ENCODE measurements at places on chromosomes 7 and 10.

DNA sequence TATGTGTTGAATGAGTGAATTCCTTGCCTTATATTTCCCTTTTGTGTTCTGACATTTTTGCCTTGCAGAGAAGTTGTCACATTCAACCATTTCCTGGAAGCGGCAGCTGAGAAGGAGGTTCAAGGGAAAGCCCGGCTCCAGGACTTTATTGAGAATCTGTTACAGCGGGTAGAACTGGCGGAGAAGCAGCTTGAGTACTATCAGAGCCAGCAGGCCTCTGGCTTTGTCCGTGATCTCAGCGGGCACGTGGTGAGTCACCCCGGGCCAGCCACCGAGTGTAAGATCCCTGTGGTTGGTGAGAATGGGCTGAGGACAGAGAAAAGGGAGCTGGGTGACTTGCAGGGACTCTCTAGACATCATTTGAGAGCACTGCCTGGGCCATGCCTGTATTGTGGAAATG is 14.2 kb downstream of the ZNF365 start:
- DNase-seq = no peak

- DNase-seq = no peak
These were observed 464.1 kb downstream of the SUGCT start for GRCh38 chr7:40598915-40599314.

GRCh38 chr10:2660276-2660675 is 407.1 kb upstream of the PFKP start:
- no peak for DNase-seq

GRCh38 chr10:78761311-78761781 is 307.4 kb upstream of the ZMIZ1 start:
- no peak for DNase-seq

GRCh38 chr7:88363869-88364268 is 57.2 kb upstream of the STEAP4 start:
- DNase-seq = no peak

DNA sequence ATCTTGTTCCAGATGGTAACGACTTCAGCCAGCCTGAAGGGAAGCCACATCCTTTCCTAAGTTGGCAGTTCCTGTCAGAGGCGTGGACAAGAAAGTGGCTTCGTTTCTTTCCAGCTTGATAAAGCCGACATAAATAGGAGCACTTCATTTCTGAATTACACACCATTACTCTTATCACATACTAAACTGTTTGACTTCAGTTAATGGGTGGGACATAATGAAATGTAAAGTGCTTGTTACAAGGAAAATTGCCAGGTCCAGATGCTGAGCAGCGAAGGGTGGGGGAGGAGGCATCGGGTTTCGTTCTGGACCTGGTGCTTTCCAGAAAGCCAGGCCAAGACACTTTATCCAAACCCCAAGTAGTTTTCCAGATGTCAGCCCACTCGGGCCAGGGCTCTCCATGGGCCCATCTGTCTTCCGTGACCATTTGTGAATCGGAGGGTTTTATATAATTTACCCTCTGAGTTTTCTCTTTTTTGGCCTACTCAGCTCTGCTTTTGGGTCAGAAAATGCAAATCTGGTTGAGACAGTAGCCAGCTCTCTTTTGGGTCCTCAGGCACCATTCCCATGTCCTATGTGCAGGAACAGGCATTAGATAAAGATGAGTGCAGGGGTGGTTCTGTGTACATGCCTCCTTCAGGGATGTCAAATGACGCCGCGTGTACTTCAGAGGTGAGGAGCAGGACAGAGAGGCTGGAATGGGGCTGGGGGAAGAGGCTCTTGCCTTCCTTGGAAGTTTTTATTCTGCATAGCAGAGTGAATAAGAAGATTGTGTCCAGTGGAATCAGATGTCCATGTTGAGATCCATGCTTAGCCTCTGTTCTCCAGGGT is 90.2 kb downstream of the TACC2 start:
- no peak for DNase-seq
